ENCODE measurements at places on chromosomes 3 and 15.

DNA sequence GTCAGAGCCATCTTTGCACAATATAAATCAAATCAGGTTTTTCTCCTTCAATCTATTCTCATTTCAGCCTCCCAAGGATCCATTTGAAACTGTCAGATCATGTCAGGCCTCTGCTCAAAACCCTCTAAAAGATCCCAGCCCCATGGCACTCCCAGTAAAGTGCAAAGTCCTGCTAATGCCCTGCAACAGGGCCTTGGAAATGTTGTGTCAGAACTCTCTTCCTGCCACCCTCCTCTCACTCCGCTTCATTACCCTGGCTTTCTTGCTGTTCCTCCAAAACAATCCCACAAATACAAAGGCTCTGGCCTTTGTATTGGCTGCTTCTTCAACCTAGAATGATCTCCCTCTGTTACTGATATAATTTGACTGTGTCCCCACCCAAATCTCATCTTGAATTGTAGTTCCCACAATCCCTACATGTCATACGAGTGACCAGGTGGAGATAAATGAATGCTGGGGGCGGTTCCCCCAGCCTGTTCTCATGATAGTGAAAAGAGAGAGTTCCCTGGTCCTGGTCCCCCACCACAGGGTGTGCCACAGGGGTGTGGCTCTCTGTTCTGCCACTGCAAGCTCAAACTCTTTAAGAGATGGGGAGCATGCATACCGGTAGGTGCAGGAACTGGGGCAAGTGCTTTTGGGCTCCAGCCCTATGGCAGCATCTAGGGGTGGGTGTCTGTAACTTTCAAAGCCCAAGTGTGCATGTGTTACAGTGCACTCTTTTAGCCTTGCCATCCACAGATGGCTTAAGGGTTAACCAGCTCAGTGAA lies 22.9 kb upstream of the TRA2B start:
- no peak for DNase-seq

- DNase-seq = no peak
Observed at GRCh38 chr3:45123581-45124269, 22.5 kb downstream of the CDCP1 start.

GRCh38 chr3:65974509-65974908 lies 64.2 kb downstream of the MAGI1 start:
- no peak for DNase-seq

GRCh38 chr3:170699158-170700053 lies 113.5 kb upstream of the SLC7A14 start:
- no peak for DNase-seq

GRCh38 chr3:71453822-71454511 lies 129.6 kb downstream of the FOXP1 start:
- DNase-seq = no peak

GRCh38 chr15:37034392-37034791 lies 66.0 kb downstream of the MEIS2 start:
- no peak for DNase-seq

DNA sequence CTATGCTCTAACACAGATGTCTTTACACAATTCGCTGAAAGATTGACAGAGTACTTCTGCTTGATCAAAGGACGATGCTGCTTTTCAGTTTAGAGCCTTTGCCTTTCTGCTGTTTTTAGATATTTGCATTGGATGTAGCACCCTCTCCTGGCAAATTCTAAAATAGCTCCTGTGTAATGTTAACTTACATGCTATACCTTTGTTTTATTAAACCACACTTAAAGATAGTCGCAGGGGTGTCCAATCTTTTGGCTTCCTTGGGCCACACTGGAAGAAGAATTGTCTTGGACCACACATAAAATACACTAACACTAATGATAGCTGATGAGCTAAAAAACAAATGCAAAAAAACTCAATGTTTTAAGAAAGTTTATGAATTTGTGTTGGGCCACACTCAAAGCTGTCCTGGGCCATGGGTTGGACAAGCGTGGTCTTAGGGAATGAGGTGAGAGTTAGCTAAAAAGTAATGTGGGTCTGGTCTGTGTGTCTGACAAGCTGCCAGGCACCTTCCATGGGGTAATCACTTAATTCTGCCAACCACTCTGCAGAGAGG lies 62.9 kb downstream of the ATG7 start:
- DNase-seq = no peak

DNA sequence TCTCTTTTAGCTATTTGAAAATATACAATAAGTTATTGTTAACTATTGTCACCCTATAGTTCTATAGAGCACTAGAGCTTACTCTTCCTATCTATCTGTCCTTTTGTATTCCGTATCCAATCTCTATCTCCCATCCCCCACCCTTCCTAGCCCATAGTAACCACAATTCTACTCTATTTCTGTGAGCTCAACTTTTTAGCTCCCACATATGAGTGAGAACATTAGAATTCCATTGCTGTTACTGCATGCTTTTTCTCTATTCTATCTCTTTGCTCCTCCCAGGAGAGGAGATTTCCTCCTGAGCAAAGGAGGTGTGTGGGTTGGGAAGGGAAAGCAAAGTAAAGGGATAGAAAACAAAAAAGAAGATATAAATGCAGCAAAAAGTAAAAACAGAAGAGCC lies 105.6 kb upstream of the SLC4A7 start:
- no peak for DNase-seq

- DNase-seq = no peak
Observed at GRCh38 chr3:175619369-175619768, 760.2 kb downstream of the NAALADL2 start.
